ENCODE measurements at places on chromosomes 12 and 14.

DNA sequence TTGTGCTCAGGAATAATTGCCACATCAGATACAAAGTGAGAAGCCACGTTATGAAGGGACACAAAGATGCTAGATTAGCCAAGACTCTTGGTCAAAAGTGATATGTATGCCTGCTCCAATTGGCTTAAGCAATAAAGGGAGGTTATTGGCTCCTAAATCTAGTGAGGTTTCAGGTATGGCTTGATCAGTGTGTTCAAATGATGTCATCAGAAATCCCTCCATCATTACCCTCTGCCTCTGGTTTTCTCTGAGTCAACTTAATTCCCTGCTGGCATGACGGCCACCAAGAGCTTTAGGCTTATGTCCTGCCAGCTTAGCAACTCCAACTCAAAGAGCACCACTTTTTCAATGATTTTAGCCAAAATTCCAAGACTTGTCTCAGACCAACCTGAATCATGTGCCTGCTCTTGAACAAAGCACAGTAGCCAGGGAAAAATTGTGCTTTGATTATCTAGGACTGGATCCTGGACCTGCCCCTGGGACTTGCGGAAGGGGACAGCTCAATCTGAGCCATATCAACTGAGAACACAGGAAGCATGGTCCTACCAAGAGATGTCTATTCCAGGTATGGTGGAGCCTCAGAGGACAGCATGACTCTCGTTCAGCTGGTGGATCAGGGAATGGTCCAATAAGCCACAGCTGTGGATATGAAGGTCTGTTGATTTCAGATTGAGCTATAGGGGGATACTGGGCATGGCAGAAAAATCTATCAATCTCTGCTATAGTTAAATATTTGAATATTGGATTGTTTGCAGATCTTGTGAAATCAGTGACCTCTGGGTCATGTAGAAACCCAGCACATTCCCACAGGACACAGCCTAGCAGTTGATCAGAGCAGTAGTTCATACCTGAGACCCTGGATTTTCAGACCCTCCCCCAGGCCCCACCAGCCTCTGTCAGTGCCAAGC lies 16.1 kb upstream of the P2RX7 start:
- DNase-seq = no peak

DNA sequence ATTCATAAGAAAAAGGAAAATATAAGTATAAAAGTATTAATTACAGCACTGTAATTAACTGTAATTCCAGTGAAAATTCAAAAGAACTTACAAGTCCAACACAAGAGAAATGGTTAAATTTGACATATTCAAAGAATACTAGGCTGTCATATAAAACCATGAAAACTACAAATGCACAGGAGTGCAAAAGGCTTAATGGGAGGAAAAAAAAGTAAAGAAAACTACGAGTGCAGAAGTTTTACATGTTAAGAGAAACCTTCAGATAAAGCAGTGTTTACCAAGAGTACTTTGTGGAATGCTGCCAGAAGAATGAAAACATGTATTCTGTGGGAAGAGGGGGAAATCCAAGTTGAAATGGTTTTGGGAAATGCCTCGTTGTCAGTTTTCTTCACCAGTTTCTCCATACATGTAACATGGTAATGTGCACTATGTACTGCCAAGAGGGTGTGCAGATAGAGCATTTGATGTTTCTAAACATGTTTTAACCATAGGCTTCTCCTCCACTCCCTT lies 9.1 kb downstream of the HEATR5A start:
- no peak for DNase-seq

DNA sequence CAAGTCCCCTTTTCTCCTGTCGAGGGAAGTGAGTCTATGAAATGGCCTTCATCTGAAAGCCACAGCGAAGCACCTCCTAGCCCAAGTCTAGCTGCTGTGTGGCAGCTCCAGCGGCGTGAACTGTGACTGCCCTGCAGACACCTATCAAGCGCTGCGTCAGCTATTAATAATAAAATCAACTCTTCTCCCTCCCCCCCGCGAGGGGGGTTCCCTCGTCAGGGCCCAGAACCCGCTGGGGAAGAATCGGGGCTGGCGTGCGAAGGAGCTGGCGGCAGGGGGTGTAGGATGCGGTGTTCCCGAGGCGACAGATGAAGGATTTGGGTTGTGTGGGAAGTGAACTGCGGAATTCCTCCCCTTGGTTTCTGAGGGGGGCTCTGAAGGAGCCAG lies 662 bp upstream of the ATP2A2 start:
- DNase-seq = no peak

- no peak for DNase-seq
These were observed 136.0 kb downstream of the TSPAN9 start for GRCh38 chr12:3213188-3213587.

DNA sequence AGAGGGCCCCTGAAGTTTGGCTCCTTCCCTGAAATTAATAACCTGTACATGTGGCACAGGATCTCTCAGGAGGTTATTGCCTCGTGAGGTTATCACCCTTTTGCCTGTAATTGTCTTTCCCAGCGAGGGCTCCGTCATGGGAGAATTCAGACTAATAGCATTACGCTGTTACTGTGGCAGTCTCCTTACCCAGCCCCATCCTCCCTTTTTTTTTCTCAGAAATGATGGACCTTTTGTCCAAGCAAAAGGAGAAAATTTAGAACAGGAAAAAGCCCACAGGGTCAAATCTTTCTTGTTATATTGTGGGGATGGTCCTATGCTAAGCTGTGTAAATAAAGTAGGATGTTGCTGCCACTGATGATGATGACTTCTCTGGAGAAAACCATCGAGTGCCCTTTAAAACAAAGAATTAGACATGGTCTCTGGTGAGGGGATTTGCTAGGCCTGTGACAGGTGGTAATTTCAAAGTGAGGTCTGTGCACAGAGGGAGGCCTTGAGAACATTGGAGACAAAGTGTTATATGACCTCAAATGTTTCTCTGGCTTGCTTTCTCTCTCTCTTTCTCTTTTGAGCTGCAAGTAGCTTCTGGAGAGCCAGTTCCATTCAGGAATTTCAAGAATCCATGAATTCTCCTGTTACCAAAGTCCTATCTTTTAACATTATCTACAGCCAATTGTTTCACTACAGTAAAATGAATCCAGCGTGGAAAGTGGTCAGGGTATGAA lies 357.2 kb downstream of the BMP4 start:
- DNase-seq = no peak

- DNase-seq = no peak
These were observed 135.1 kb downstream of the PPM1H start for GRCh38 chr12:62799766-62800406.

- no peak for DNase-seq
These were observed 185.6 kb downstream of the DICER1 start for GRCh38 chr14:94971750-94972149.

- DNase-seq = no peak
These were observed 202.6 kb downstream of the CRADD start for GRCh38 chr12:93879476-93880421.

DNA sequence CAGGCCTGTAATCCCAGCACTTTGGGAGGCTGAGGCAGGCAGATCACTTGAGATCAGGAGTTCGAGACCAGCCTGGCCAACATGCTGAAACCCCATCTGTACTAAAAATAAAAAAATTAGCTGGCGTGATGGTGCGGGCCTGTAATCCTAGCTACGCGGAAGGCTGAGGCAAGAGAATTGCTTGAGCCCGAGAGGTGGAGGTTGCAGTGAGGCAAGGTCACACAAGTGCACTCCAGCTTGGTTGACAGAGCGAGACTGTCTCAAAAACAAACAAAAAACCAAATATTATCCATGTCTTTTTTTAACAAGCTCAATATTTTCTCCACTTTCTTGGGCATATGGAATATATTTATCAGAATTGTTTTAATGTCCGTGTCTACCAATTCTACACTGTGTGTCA lies 89.6 kb downstream of the LMNTD1 start:
- no peak for DNase-seq

- no peak for DNase-seq
These were observed at the start of the genes LRRIQ1 and TSPAN19 for GRCh38 chr12:85036234-85036707. TSS of gene LRRIQ1 (plus strand) at chr12:85036351. CDS start at chr12:85038177, 1,826 bp downstream. TSS of gene TSPAN19 (minus strand) at chr12:85036277. CDS start at chr12:85029946, 6,331 bp downstream.

DNA sequence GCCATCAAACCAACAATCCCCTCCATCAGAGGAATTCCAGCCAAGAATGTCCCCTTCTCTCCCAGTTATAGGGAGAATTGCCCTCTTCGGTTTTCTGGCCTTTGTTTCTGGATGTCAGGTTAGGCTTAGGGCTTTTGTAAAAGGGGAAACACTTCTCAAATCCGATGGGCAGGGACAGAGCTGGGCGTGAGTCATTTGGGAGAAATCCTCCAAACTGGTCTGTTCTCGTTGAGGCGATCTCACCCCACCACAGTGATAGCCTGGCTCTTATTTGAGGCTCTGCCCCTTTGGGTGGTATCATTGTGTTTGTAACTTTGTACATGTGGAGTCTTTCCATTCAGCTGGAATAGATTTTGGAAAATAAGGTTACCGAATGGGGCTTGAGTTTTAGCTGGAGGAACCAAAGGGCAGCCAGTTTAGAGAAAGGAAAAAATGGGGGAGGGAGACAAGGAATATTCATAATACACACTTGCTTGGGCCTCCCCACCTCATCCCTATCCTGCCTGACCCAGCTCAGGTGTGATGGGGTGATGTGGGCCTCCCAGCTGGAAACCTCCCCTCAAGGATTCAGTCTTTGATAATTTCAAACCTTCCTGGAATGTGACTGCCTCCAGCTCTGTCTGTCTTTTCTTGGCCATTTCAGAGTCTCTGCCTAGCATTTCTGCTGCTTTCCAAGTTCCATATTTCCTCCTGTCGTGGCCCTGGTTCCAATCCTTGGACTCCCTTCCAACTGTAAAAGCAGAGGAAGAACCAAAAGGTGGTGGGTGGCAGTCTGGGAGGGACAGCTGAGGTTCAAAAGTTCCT lies 7.5 kb downstream of the HOXC4 start:
- DNase-seq = no peak

Measured in SIG-M5 (cell line).